Placental epithelial cell (primary cell): ENCODE measurements at places on chromosomes 7 and 10. TPM values are rescaled to one million over a fixed set of nuclear protein-coding genes. Genes with fewer than 3 reads are reported as not detected.

Gene ATRNL1
- 0.22 and 0.39 TPM in 2 replicates for total RNA-seq

Gene TMEM209
- total RNA-seq: 12.6 and 13.6 TPM in 2 replicates

Gene HYAL4
- total RNA-seq: not detected in 2 replicates

Gene ZDHHC16
- 53.8 and 109 TPM in 2 replicates for total RNA-seq

Gene REPIN1
- total RNA-seq: 19.2 and 30.3 TPM in 2 replicates

Gene PNLIPRP1
- total RNA-seq: not detected in 2 replicates

Gene CALD1
- total RNA-seq: 315 and 316 TPM in 2 replicates

Gene JCAD
- total RNA-seq: 40.4 and 43.5 TPM in 2 replicates

Gene TAS2R38
- total RNA-seq: under 0.01 TPM in 1 of 2 replicates, not detected in the other

Gene SKIDA1
- total RNA-seq: 7.5 and 14.4 TPM in 2 replicates
